ENCODE measurements at places on chromosomes 6 and 20.

GRCh38 chr6:12311106-12311505 lies 20.9 kb downstream of the EDN1 start:
- peak; percentile 12 for DNase-seq
- no peak overlapping the region for H3K4me3 ChIP-seq
- H3K4me1 ChIP-seq: peaks cover 24% of the 10 kb centered on the region
- H3K36me3 ChIP-seq: no peaks in the 10 kb centered on the region

DNA sequence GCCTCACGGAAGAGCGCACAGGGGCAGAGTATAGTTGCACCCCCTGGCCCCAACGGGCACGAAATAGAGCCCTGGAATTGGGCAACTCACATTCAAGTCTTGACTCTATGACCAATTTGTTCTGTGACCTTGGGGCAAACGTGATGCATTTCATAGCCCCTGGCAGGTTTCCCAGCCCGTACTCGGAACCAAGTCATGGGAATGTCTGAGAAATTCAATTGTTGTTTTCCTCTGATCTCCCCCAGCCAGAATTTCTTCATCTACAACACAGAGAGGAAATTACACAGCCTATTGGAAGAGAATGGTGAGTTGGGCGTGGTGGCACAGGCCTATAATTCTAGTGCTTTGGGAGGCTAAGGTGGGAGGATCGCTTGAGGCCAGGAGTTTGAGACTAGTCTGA lies 322.3 kb upstream of the SULF2 start:
- H3K4me1 ChIP-seq: no peaks in the 10 kb centered on the region
- no peaks in the 10 kb centered on the region for H3K36me3 ChIP-seq
- no peak overlapping the region for H3K27ac ChIP-seq
- no peaks in the 10 kb centered on the region for H3K27me3 ChIP-seq
- DNase-seq: no peak

GRCh38 chr6:103101267-103101666 lies 1707.8 kb downstream of the GRIK2 start:
- H3K36me3 ChIP-seq: no peaks in the 10 kb centered on the region
- no peaks in the 10 kb centered on the region for H3K27me3 ChIP-seq
- H3K4me1 ChIP-seq: no peaks in the 10 kb centered on the region
- H3K27ac ChIP-seq: no peak overlapping the region
- no peak overlapping the region for H3K4me3 ChIP-seq
- DNase-seq: no peak

DNA sequence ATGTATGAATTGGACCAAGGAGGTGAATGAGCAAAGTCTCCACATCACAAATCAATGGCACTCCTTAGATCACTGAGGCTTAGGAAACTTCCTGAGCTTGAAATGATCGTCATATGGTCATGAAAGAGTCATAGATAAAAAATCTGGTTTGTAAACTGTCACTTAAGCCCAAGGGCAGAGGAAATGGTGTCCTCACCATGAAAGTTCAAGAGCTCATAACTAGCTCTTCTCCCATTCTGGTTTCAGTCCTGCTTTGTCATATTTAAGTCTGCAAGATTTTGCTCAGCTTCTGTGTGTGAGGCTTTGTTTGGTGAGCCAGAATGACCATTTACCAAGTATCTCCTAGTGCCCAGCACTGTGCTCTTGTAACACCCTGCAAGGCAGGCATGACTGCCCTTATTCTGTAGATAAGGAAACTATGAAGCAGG lies 60.5 kb downstream of the GJA10 start:
- no peak for DNase-seq
- H3K36me3 ChIP-seq: no peaks in the 10 kb centered on the region
- H3K4me3 ChIP-seq: no peak overlapping the region

GRCh38 chr6:86609549-86610388 lies 327.6 kb upstream of the HTR1E start:
- no peak for DNase-seq
- no peaks in the 10 kb centered on the region for H3K27me3 ChIP-seq
- H3K36me3 ChIP-seq: no peaks in the 10 kb centered on the region
- H3K4me3 ChIP-seq: no peak overlapping the region

GRCh38 chr6:123430970-123431369 lies 205.8 kb downstream of the TRDN start:
- no peaks in the 10 kb centered on the region for H3K27me3 ChIP-seq
- no peak overlapping the region for H3K27ac ChIP-seq
- H3K36me3 ChIP-seq: no peaks in the 10 kb centered on the region
- H3K4me1 ChIP-seq: no peaks in the 10 kb centered on the region
- no peak overlapping the region for H3K4me3 ChIP-seq

DNA sequence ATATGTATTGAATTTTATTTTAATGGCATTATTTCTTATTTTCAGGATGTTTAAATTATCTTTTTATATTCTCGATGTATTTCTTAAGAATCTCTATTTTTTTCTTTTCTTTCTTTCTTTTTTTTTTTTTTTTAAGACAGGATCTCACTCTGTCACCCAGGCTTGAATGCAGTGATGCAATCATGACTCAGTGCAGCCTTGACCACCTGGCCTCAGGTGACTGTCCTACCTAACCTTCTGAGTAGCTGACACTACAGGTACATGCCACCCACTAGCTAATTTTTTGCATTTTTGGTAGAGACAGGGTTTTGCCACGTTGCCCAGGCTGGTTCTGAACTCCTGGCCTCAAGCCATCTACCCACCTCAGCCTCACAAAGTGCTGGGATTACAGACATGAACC lies 143.8 kb upstream of the LAMA2 start:
- no peaks in the 10 kb centered on the region for H3K36me3 ChIP-seq
- no peak overlapping the region for H3K4me3 ChIP-seq
- H3K27ac ChIP-seq: no peak overlapping the region
- no peaks in the 10 kb centered on the region for H3K4me1 ChIP-seq
- DNase-seq: no peak

- no peak overlapping the region for H3K4me3 ChIP-seq
- DNase-seq: no peak
- H3K36me3 ChIP-seq: no peaks in the 10 kb centered on the region
- H3K27ac ChIP-seq: no peak overlapping the region
Observed at GRCh38 chr20:44031781-44032582, 117.3 kb downstream of the TOX2 start.

- H3K27ac ChIP-seq: no peak overlapping the region
- H3K4me1 ChIP-seq: peaks cover 6% of the 10 kb centered on the region
- no peaks in the 10 kb centered on the region for H3K36me3 ChIP-seq
Observed at GRCh38 chr6:132272776-132273175, 128.5 kb downstream of the MOXD1 start.

- no peaks in the 10 kb centered on the region for H3K36me3 ChIP-seq
- peaks cover 7% of the 10 kb centered on the region for H3K27me3 ChIP-seq
- no peak overlapping the region for H3K27ac ChIP-seq
- no peak overlapping the region for H3K4me3 ChIP-seq
Observed at GRCh38 chr20:24567508-24567907, 98.1 kb downstream of the SYNDIG1 start.

DNA sequence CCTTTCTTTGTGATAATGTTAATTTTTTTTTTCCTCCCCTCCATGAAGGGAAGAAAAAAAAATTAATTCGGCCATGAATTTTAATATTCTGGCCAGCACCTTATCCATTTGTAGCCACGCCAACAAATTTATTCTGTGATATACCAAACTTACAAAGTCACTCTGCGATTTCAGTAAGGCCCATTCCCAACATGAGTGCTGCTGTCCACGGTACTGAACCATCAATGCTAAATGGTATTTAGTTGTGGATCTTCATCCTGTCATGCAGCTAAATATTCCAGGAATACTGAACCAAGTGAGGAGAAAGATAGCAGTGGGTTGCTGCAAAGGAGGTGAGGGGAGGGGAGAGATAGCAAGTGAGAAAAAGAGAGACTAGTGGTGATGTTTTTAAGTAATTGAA lies 19.5 kb upstream of the RSPH4A start:
- DNase-seq: peak; percentile 33
- no peak overlapping the region for H3K27ac ChIP-seq
- H3K4me3 ChIP-seq: no peak overlapping the region

DNA sequence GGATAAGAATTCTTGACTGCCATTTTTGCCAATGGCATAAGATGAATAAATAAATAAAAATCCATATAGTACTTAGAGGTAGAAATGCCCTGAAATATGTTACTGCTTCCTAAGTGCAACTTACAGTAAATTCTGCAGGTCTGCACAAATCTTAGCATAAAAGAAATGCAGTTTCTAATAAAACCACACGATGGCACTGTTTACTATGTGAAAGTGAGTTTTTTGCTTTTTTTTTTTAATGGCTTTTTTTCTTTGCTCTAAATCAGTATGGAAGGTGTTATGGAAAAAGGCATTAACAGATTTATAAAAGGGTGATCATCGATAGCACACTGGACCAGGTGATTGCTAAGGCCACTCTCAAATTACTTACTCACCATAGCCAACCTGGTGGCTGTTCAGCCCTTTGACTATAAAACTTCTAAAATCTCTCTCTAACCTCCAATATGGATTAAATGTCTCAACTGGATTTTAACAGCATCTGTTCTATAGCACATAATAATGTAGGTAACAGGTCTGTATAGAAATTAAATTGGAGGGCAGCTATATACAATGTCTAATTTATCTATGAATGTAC lies 45.8 kb downstream of the AHI1 start:
- peak; percentile 56 for DNase-seq
- H3K27ac ChIP-seq: no peak overlapping the region
- H3K36me3 ChIP-seq: peaks cover 18% of the 10 kb centered on the region
- H3K4me1 ChIP-seq: no peaks in the 10 kb centered on the region

- 0 out of 2 replicates have a peak overlapping the region, but pooled peaks have one; percentile 5 for H3K4me3 ChIP-seq
- DNase-seq: peak; percentile 88
- no peaks in the 10 kb centered on the region for H3K36me3 ChIP-seq
- no peaks in the 10 kb centered on the region for H3K27me3 ChIP-seq
- H3K4me1 ChIP-seq: peaks cover 13% of the 10 kb centered on the region
Observed at GRCh38 chr6:169171951-169172350, 81.7 kb downstream of the THBS2 start.

GRCh38 chr6:7050004-7050403 lies 57.8 kb upstream of the RREB1 start:
- no peak overlapping the region for H3K27ac ChIP-seq
- DNase-seq: peak; percentile 10

DNA sequence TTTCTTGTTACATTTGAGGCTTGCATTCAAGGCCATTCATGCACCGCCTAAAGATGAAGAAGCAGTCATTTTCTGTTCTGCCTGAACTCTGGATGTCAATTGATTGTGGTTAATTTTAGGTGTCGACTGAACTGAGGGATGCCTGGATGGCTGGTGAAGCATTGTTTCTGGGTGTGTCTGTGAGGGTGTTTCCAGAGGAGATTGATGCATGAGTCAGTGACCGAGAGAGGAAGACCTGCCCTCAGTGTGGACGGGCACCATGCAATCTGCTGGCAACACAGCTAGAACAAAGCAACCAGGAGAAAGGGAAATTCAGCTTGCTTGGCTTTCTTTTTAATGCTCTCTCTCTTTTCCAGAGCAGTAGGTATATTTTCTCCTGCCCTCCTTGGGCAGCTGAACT lies 164.1 kb upstream of the ECI2 start:
- DNase-seq: peak; percentile 32
- no peaks in the 10 kb centered on the region for H3K4me1 ChIP-seq
- H3K36me3 ChIP-seq: no peaks in the 10 kb centered on the region
- no peaks in the 10 kb centered on the region for H3K27me3 ChIP-seq
- H3K4me3 ChIP-seq: no peak overlapping the region
- no peak overlapping the region for H3K27ac ChIP-seq

DNA sequence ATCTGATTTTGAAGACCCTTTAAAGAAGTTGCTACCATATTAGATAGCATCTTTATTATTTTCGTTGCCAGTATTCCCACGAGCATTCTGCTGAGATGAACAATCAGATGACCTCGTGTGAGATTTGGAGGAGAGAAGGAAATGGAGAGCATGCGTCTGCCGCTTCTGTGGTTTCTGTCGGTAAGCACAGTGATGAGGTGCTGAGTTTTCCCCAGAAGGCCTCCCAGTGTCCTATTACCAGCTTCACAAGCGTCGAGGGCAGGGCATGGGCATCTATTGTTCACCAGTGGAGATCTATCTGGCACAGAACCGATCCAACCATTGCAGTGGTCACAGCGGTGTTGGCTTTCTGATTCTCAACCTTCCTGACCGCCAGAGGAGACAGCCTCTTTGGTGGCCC lies 29.4 kb downstream of the TRAF3IP2 start:
- DNase-seq: peak; percentile 38
- peaks cover 47% of the 10 kb centered on the region for H3K4me1 ChIP-seq
- peak overlapping the region; percentile 60 for H3K27ac ChIP-seq
- H3K36me3 ChIP-seq: peaks cover 44% of the 10 kb centered on the region
- no peaks in the 10 kb centered on the region for H3K27me3 ChIP-seq

DNA sequence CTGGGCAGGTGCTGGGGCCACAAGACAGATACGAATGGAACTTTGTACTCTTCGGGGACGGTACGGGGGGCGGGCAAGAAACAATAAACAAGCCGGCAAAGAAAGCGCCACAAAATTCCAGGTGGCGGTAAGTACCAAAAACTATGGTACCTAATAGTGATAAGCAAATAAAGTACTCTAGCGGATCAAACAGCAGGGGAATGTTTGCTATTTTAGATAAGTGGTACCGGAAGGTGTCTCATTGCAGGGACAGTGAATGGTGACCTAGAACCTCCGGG lies 15.1 kb upstream of the RIPK1 start:
- no peaks in the 10 kb centered on the region for H3K27me3 ChIP-seq
- no peaks in the 10 kb centered on the region for H3K4me1 ChIP-seq
- no peak for DNase-seq
- no peaks in the 10 kb centered on the region for H3K36me3 ChIP-seq
- peak overlapping the region; percentile 68 for H3K4me3 ChIP-seq

DNA sequence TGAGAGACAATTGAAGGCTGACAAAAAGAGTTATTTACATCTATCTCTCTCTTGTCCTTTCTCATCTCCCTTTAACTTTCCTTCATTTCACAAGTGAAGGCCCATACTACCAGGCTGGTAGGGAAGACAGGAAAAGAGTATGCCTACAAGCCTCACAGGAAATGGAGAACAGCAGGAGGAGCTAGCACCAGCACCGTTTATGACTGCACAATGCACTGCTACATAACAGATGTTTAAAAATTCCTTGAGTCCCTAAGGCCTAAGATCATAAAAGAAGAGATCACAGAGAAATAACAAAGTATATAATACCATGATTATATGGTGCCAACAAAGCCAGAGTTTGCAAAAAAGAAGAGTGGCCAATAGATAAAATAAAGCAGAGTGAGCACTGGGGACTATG lies 194.8 kb downstream of the UNC5CL start:
- H3K4me3 ChIP-seq: no peak overlapping the region
- H3K27ac ChIP-seq: no peak overlapping the region
- no peaks in the 10 kb centered on the region for H3K36me3 ChIP-seq

DNA sequence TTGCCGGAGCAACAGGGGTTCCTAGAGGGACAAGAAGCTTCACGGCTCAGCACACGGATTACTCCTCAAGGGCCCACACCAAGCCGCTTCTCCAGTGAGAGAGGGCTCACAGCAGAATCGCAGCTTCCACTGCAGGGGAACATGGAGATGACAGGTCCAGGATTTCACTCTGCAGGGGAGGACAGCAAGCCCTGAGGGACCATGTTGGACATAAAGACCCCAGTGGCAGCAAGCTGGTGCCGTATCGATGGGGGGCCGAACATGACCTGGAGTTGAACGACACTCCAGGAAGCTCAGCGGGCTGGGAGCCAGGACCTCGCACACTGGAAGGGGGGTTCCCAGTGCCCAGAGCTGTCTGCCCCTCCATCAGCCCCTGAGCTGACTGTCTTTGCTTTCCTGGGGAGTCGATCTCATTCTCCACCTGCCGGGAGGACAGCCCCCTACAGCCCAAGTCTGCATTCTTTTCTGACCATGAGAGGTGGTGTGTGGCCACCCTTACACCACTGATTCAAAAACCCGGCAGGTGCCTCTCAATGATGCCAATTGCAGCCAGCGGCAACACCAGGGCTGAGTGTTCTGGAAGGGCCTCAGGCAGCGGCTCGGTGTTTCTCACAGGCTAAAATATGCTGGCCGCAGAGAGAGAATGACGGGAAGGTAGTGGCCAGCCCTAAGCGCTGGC lies 194.5 kb upstream of the CDH4 start:
- no peak overlapping the region for H3K27ac ChIP-seq
- no peaks in the 10 kb centered on the region for H3K4me1 ChIP-seq
- DNase-seq: no peak
- H3K27me3 ChIP-seq: no peaks in the 10 kb centered on the region
